ENCODE measurements at places on chromosomes 1 and 21. TPM values are rescaled to one million over a fixed set of nuclear protein-coding genes. Genes with fewer than 3 reads are reported as not detected.

XKR8 gene
- 4.0 TPM for total RNA-seq

ACTL8 gene
- 0.23 TPM for total RNA-seq

- no peak for DNase-seq
These were observed 4.5 kb downstream of the ZNF683 start for GRCh38 chr1:26368006-26368405.

GRCh38 chr1:203930342-203930741 is 68.9 kb downstream of the SNRPE start:
- DNase-seq: peak; percentile 79

DNA sequence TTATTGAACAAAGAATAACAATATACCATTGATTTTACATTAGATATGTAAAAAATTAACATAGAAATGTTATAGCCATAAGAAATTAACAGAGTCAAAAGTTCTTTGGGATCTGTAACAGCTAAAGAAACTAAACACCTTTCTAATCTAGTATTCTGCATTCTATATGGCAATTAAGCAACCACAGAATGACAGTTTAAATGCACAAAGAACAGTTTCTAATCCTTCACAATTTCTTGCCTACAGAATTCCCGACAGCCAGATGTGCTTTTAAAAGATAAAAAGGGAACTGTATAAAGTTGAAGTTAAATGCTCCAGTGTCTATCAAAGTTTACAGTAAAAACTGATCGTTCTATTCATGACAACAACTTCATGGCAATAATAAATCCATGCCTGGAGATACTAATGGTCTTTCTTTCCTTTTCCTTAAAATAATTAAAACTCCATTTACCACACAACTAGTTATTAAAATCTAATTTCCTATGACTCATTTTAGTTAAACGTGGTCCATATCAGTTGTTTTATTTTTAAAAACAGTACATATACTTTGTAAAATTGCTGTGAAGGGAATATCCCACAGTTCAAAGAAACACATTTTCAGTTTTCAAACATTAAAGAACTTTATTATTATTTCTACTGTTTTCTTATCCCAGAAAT is 110.2 kb downstream of the EIF4G3 start:
- DNase-seq: no peak

Measured in MCF 10A (cell line).